ENCODE measurements at places on chromosomes 1 and 21. TPM values are rescaled to one million over a fixed set of nuclear protein-coding genes. Genes with fewer than 3 reads are reported as not detected.

The PM20D1 gene
- 0.78 TPM for total RNA-seq

DNA sequence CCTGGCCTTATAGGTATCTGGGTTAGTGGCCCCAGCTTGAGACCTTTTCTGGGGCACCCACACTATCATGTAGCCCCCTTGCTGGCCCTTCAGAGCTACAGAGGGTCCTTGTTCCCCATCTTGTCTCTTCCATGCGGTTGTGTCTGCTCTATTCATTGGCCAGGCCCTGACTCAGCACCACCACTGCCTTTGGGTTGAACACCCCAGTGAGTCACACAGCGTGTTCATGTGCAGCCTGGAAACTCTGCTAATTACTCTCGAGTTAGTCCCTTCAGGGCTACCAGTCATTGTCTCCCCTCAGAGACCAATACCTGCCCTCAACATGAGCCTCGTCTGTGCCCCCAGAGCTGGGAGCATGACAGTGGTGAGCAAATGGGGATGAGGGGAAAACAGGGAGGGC, 28.2 kb upstream of the IKBKE start:
- no peak for DNase-seq

- DNase-seq = no peak
Observed at GRCh38 chr1:13523780-13524477, 10.1 kb upstream of the LRRC38 start.

GRCh38 chr1:73781251-73781650, 416.7 kb downstream of the LRRIQ3 start:
- no peak for DNase-seq

The AQP10 gene
- not detected for total RNA-seq

- DNase-seq = no peak
Observed at GRCh38 chr1:195439661-195440060, 1168.6 kb downstream of the KCNT2 start.

DNA sequence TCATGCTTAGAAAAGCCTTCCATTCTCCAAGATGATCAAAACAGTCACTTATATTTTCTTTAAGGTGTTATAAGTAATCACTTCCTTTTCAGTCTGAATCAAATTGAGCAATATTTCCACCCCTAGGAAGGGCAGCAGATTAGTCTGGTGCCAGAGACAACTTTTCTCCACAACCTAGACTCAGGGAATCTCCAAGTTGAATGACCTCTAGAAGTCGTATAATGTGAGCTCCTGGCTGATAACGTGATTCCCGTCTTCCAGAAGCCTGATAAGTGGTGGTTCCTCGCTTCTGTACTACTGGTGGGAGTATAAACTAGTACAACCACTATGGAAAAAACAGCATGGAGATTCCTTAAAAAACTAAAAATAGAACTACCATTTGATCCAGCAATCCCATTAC, 178.4 kb upstream of the UBE2U start:
- no peak for DNase-seq

DNA sequence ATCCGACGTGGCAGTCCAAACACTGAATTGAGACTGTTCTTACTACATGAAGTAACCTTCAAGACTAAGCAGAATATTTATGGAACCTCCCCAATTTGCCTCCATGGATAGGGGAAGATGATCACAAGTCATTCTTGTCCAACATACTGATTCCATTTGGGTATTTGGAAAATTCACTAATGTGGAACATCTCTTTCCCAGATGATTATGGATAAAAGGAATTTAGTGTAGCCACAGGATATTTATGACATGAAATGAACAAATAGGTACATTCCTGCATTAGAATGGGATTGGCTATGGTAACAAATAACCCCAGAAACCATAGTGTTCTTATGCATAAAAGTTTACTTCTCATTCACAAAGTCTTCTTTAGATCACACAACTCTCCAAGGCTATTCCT, 40.2 kb upstream of the SGIP1 start:
- DNase-seq = no peak

DNA sequence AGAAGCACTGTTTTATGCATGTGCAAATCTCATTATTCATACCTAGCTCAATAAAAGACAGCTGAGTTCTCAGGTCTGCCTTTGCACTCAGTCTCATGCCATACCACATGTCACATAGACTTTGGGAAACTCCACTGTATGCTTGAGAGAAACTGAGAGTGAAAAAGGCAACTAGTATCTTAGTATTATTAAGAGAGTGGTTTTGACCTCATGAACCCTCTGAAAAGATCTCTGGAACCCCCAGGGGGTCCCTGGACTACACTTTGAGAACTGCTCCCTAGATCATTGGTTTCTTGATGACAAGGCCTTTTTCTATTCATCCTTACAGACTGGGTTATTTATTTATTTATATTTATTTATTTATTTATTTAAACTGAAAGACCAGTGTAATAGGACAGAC, 3.7 kb upstream of the RHEX start:
- no peak for DNase-seq

The CD53 gene
- total RNA-seq = 161 TPM

GRCh38 chr21:23601549-23601948, 2005.7 kb downstream of the MRPL39 start:
- no peak for DNase-seq

- no peak for DNase-seq
Observed at GRCh38 chr1:181784039-181784683, 277.4 kb downstream of the ZNF648 start.

The CD101 gene
- total RNA-seq = 0.18 TPM

GRCh38 chr1:156664046-156664766, 13.0 kb downstream of the NES start:
- no peak for DNase-seq

GRCh38 chr1:175254190-175254589, 61.6 kb upstream of the KIAA0040 start:
- DNase-seq = no peak

DNA sequence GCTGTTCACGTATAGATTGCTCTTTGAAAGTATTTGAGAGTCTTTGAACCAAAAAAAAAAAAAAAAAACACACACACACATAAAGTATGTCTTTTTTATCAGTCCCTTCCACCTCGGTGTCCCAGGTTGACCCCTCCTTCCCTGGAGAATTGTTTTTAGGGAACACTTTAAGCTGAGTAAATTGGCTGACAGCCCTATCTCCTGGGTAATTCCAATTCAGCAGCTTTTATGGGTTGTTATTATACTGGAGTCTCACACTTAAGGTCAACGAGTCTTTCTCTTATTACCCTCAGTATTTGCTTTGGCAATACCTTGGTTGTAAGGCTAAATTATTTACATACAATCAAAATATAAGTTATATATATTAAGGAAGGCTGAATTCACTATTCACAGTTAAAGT, 69.4 kb downstream of the SLC30A10 start:
- DNase-seq = no peak

DNA sequence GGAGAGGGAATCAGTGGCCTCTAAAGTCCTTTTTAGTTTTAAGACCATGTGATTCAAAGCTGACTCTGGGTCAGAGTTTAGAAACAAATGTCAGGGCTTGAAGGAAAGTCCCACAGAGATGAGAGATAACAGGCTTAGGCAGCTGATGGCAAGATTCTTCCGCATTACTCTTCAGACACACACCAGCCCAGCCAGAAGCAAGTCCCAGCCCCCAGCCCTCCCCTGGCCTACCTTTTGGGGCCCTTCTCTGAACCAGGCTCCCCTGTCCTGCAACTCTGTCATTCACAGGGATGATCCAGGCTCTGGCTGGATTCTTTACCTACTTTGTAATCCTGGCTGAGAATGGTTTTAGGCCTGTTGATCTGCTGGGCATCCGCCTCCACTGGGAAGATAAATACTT, 13.1 kb upstream of the CASQ1 start:
- DNase-seq = no peak

GRCh38 chr1:91700332-91700731, 185.6 kb downstream of the TGFBR3 start:
- no peak for DNase-seq

- DNase-seq = no peak
Observed at GRCh38 chr21:36709868-36710728, 11.2 kb downstream of the SIM2 start.

DNA sequence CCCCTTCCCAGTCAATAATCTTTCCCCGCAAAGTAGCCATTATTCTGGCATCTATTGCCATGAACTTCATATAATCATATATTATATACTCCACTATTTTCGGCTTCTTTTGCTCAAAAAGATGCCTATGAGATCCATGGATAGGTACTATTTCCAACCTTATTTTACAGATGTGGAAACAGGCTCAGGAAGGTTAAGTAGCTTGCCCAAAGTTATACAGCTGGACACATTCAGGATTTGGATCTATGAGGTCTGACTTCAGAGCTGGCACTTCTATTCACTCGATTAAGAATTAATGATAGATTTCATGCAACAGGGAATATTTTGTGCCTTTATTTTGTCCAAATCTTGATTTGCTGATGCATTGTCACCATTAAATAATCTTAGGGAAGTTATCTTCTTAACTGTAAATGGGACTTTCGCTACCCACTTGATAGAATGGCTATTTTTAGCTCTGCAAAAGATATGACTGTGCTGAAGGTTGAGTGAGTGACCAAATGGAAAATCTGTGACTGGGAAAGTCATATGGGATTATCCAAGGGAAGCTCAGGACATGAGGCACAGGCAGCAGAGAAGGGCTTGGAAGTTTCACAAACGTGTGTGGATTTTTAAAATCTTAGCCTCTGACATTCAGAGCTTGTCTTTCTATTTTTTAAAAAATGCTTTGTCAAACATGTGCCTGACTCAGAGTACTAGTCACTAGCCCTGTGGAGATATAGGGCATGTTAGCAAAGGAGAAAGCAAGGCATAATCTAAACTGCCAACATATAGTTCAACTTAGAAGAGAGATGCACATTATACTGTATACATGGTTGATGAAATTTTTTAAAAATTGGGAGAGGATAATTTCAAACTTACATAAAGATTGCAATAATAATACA, 36.5 kb downstream of the GIPC2 start:
- no peak for DNase-seq
